ENCODE measurements at places on chromosomes 13 and 19.

- H3K4me3 ChIP-seq = no peak overlapping the region
- no peak overlapping the region for H3K27ac ChIP-seq
- no peaks in the 10 kb centered on the region for H3K4me1 ChIP-seq
- peaks cover 35% of the 10 kb centered on the region for H3K36me3 ChIP-seq
Observed at GRCh38 chr13:114272977-114273376, 8.4 kb upstream of the UPF3A start.

DNA sequence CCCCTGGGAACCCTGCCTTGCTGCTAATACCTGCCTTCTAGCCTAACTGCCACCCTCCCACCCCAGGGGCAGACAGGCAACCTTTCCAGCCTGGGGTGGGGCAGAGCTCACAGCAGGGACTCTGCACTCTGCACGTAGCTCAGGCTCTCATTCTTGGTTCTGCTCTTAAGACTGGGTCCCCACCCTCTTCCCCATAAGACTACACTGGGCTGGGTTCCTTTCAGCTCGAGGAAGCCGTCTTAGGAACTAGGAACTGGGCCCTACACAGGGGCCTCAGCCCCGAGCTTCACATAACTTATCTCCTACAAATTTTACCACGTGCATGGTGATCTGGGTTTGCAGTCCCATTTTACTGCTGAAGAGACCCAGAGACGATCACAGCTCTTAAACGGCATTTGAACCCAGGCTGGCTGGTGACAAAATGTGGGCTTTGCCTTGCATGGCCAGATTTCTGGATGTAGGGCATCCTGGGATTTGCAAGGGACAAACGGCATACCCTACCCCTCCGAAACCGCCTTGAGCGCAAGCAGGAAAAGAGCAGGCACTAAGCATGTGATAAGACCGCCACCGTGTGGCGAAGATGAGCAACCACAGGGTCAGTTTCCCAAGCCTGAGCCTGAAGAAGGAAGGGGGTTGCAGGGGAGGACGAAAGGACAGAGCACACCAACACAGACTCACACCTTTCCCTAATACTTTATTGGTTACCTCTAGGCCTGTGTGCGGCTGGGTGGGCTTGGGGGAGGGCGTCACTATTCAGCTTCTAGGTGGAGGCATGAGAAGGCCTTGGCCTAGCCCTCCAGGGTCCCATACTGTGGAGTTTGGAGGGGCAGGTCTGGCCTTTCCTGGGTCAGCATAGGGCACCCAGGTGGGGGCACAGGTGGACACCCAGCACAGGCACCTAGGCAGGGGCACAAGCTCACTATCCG is 5.1 kb downstream of the JUNB start:
- H3K4me3 ChIP-seq = no peak overlapping the region
- H3K27me3 ChIP-seq = peaks cover 3% of the 10 kb centered on the region
- peaks cover 20% of the 10 kb centered on the region for H3K4me1 ChIP-seq
- H3K27ac ChIP-seq = no peak overlapping the region

DNA sequence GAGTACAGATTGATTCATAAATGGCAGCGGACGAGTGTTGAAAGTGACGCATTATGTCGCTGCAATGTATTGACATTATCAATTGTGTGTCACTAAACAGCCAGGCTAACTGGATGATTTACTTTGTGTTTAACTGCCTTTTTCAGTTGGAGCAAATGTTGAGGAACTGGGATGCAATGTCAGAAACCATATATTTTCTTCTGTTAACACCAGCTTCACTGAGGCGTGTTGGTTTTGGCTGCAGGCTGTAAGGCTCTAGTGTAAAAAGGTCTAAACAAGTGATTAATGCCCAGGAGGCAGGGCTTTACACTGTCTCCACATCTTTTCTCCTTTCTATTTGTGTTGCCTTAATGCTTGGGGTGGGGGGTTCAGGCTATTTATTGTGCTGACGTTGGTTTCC is 80.1 kb downstream of the GGACT start:
- DNase-seq = no peak
- H3K4me1 ChIP-seq = peaks cover 32% of the 10 kb centered on the region
- no peak overlapping the region for H3K4me3 ChIP-seq

GRCh38 chr19:531753-532560 is at the start of gene CDC34:
Gene CDC34, plus strand, starts transcription at chr19:531760. Its CDS starts 172 bp downstream, at chr19:531932.
- peak within 1 kb of the TSS; percentile 97 for H3K4me3 ChIP-seq
- H3K36me3 ChIP-seq = peaks cover 34% of the 10 kb centered on the region
- no peak for DNase-seq
- H3K27ac ChIP-seq = peak within 1 kb of the TSS; percentile 97

DNA sequence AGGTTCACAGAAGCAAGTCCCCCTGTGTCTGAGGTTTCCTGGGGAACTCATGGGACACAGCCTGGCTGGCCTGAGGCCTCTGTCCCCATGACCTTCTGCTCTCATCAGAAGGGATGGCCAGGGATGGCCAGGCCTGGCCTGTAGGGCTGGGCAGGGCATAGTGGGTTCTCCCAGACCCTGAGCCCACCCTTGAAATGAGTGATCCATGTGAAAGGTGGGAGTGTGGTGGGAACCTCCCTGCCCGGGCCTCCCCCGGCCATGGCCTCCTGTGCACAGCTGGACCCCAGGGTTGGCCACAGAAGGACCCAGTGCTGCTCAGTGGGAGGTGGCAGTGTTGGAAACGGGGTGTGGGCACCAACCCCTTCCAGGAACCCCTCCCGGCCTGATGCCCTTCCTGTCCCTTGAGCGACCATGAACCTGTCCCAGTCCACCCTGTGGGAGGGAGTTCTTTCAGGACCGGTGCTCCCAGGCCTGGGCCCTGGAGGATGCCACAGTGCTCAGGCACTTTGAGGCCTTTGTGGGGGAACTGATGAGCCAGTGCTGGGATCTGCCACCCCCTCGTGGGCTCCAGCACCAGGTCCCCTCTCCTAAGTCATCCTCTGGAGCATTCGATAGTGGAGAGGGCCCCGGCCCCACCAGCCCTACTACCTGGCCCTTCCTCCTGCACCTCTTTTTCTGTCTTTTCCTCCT is 15.5 kb upstream of the ZNF14 start:
- no peak for DNase-seq
- H3K4me1 ChIP-seq = no peaks in the 10 kb centered on the region
- H3K27ac ChIP-seq = no peak overlapping the region
- H3K4me3 ChIP-seq = no peak overlapping the region
- no peaks in the 10 kb centered on the region for H3K27me3 ChIP-seq
